ENCODE measurements at places on chromosomes 7 and 10.

DNA sequence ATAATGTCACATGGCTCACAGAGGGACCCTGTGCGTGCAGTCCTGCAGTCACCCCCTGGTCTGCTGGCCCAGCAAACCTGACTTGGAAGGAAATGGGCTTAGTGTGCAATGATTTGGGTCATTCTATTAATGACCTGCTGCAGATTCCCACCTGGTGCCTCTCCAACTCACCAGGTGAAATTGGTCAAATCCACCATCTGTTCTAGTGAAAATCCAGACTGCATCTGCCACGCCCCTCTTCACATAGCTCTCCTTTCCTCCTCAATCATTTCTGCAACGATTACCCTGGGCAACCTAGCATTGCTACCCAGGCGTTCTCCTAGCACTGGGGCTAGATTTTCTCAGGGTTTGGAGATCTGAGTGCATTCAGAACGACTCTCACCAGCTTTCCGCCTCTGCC, 29.4 kb downstream of the SRRM3 start:
- no peak for DNase-seq

- DNase-seq, result no peak
These were observed 123.0 kb upstream of the TNS3 start for GRCh38 chr7:47704936-47705335.

DNA sequence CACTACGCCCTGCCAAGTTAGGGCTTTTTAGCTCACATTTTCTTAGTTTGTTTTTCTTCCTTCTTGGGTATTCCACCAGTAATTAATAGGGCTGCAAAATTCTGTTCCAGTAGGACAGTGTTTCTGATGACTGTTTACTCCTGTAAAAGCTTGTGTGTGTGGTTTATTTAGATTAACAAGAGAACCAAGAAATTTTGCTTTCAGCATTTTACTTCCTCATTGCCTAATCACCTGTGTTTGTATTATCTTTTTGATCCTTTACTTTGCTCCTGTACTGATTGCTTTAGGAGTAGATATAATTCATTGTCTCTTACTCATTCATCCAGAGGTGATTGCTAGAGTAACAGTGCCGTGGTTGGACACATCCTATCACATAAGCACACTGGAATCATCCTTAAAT, 27.7 kb downstream of the TDRD1 start:
- DNase-seq, result no peak

DNA sequence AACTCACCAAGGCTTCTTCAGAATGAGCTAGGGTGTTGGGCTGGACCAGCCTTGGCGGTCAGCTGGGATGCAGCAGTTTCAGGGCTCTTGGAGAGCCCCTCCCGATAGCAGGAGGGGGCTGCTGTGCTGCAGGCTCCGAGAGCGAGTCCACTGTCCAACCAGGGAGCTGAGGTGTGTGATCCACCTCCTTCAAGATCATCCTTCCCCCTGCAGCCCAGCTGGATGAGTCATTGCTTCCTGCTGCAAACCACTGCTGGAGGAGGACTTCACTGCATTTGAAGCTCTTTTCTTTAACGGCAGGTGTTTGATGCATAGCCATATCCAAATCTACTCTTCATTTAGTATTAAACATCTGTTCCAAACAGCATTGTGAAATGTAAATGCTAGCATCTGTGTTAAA, 54.2 kb upstream of the EBF3 start:
- DNase-seq, result no peak

DNA sequence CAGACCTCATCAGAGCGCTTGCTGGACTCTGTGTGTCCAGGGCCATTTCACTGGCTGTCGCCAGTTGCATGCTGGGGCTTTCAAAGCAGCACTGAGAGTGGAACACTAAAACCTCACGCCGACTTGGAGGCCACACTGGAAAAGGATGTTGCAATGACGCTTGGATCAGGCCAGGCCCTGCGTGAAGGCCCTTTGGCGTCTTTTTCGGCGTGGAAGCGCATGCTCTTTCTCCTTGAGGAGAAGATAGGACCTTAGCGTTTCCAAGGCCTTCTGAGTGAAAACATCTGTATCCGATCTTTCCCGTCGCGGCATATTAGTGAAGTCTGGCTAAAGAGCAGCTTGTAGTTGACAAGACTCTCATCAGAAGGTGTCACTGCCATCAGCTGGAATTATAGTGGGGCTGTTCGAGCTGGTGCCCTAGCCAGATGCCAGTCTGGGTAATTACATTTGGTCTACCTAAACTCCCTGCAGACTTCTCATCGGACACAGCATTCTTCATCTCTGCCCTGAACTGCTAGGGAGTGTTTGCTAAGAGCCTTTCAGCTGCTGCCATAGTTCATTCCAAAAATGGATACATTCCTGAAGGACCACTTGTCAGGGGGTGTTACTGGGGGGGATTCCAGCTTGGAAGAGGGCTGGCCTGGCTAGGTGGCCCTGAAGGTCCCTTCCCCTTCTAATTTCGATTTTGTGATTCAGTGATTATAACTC, 167.7 kb upstream of the TCF7L2 start:
- DNase-seq, result no peak

GRCh38 chr7:372546-372931, 82.6 kb downstream of the FOXL3 start:
- DNase-seq, result no peak

DNA sequence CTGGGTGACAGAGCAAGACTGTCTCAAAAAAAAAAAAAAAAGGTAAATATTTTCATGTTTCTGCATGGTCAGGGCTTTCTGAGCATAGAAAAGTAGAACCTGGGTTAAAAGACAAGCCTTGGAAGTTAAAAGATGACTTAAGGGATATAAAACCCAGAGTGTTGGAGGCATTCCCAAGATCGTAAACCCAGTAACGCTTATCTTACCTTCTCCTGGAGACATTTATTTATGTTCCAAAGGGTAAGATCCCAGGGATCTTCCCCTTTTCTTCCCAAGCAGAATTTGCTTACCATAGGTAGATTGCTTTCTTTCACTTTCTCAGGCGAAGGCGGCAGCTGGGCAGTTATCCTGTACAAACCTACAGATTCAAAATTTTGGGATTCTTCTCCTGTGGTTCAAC, 22.2 kb downstream of the SUGCT start:
- DNase-seq, result no peak

GRCh38 chr7:127884066-127884559, 147.1 kb downstream of the LRRC4 start:
- no peak for DNase-seq

DNA sequence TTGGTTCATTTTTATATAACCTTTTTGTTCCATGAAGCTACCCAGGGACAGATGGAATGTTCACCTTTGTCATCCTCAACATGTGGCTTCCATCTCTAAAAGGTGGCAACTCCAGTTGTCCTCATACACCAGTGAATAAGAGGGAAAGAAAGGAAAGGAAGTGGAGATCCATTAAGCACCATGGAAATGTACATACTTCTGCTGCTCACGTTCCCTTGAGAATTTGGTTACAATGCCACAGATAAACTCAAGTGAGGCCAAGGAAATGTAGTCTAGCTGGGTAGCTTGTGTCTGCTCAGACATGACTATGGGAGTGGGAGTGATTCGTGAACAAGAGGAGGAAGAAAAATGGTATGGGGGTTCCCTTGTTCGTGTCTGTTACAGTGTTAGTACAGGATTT, 237.1 kb upstream of the FAM3C start:
- DNase-seq, result no peak

GRCh38 chr10:64430690-64431323, 909.6 kb downstream of the REEP3 start:
- no peak for DNase-seq

- DNase-seq, result no peak
These were observed 25.6 kb downstream of the CDK14 start for GRCh38 chr7:90621747-90622140.

DNA sequence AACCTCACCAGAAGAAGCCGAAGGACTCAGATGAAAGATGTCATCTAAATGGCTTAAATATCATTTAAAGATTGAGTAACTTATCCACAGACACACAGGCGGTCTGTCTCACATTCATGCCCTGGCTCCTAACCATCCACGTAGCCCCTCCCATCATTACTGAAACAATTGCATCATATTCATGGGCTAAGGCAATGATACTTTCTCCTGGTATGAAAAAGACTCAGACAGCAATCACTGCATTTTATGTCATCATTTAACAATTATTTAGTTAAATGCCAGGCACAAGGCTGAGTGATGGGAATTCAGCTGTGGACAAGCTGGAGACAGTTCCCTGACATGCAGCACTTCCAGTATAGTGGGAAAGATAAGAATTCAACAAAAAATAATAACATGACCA, 11.2 kb upstream of the TECTB start:
- no peak for DNase-seq

GRCh38 chr10:84908491-84908890, 580.1 kb downstream of the CCSER2 start:
- DNase-seq, result peak; percentile 19

- DNase-seq, result no peak
These were observed 35.9 kb downstream of the TCF7L2 start for GRCh38 chr10:112985690-112986543.

GRCh38 chr7:119967221-119967620, 305.8 kb upstream of the KCND2 start:
- DNase-seq, result no peak

- DNase-seq, result no peak
These were observed 509.7 kb downstream of the TCERG1L start for GRCh38 chr10:130801784-130802183.

- DNase-seq, result peak; percentile 70
These were observed 253.2 kb upstream of the INHBA start for GRCh38 chr7:41955893-41956675.

DNA sequence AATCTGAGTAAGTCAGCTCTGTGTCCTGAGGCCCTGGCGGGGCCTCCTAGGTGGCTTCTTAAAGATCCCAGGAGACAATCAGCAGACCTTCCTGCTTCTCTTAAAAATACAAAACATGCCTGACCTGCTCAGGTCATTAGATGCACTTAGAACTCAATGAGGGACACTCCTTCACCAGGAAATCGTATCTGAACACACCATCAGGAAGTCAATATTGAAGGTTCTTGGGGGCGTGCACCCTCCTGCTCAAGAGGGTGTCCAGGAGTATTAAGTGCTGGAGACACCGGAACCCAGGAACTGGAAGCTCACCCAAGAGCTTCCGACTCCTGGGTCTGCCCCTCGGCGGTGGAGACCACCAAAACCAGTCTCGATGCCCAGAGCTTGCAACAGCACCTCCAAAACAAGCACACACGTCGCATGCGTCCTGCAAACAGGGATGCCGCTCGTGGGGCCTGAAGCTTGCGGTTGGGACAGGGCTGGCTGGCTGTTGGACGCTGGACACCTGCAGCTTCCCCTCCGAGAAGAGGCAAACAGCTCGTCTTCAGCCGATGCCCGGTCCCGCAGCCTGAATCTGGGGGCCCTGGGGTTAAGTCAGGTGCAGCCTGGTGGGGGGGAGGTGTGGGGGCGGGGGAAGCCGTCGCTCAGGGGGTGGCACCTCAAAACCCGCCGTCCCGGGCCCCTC, 803 bp downstream of the RAPGEF5 start:
- DNase-seq, result no peak

DNA sequence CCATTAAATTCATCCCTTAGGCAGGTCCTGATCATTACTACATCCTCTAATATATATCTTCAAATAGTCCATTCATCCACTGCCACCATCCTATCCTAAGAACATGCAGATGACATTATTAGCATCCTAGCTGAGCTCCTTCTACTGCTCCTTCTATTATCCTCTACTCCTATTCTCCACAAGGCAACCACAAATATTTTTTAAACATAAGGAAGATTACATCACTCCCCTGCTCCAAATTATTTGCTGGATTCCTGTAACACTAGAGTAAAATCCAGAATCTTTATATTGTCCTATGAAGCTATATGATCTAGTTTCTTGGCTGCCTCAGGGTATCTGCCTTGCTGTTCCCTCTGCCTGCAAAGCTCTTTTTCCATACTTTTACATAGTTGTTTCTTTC, 176.3 kb upstream of the SLC26A5 start:
- no peak for DNase-seq

DNA sequence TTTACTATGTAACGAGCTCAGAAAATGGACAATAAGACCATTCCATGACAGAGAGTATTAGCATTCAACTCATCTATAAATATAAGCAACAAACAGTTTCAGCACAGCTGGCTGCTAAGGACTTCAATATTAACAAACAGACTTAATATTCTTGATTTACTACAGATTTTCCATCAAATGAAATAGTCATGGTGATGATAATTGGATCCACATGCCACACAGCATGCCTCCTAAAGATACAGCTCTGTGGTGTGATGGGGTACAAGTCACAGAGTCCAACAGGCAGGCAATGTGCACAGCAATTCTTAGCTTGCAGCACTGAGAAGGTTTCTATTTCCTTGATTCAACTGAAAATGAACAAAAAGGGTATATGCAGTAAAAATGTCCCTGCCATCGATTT, 54.0 kb downstream of the DOCK4 start:
- no peak for DNase-seq

GRCh38 chr7:8380130-8380529, 53.3 kb upstream of the NXPH1 start:
- DNase-seq, result no peak

- no peak for DNase-seq
These were observed 105.4 kb downstream of the TCF7L2 start for GRCh38 chr10:113055458-113055857.

DNA sequence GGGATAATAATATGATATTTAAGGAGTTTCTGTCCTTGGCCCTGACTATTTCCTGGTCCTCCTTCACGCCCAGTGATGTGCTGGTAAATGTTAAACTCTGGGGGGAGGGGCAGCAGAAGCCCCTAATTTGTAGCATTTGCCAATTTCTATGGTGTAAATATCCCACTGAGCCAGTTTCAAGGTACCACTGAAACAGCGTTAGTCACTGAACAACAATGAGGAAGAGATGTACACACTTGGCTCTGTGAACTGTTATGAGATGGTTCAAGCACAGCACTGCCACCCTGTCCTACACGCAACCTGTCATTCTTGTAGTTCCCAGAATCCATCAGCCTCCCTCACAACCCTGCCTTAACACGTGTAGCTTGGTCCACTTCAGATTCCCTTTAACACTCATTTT, 39.8 kb downstream of the MET start:
- no peak for DNase-seq

DNA sequence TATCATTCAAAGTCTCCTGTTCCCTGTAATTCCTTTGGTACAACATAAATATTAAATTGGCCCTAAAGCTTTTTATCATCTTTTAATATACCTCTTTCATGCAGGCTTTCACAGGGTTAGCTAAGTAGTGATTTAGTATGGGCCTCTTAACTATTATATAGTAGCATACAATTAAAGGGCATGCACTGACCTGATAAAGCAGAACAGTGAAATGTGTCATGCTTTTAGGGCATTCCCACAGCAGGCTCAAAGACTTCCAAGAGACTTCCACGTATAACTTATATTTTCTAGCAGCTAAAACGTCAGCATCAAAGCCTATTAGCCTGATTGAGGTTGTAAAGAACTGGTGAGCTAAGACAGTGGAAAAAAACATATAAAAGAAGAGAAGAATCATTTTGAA, 35.3 kb downstream of the SAMD8 start:
- DNase-seq, result no peak

GRCh38 chr10:32253821-32254220, 93.1 kb downstream of the EPC1 start:
- no peak for DNase-seq
